ENCODE measurements at places on chromosomes 6 and 20.

DNA sequence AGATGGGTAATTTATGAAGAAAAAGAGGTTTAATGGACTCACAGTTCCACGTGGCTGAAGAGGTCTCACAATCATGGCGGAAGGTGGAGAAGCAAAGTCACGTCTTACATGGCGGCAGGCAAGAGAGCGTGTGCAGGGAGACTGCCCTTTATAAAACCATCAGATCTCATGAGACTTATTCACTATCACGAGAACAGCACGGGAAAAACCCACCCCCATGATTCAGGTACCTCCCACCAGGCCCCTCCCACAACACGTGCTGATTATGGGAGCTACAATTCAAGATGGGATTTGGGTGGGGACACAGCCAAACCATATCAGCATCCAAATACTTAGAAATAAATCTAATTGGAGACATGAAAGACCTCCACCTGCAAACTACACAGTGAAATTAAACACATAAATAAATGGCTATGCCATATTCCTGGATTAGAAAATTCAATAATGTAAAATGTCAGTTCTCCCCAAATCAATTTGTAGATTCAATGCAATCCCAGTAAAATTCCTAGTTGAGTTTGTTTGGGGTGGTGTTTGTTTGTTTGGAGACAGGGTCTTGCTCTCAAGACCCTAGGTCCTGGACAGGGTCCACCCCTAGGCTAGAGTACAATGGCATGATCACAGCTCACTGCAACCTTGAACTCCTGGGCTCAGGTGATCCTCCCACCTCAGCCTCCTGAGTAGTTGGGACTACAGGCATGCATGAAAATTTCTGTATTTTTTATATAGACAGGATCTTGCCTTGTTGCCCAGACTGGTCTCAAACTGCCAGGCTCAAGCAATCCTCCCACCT, 101.6 kb downstream of the TAF4 start:
- DNase-seq = no peak

DNA sequence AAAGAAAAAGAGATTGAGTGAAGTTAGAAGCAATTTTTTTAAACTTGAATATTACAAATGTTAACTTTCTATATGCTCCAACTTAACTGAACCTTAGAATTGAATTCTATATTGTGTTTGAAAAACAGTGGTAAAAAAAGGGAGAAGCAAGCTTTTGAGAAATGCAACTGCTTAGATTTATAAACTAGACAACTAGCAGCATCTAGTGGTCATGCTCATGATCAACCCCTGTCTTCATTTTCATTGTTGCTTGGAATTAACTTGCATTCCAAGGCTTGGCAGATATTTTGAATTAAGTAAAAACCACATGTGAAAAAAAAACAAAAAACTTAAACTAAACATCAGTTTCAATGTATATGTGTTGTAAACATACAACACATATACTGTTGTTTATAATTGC, 113.1 kb downstream of the C6orf58 start:
- no peak for DNase-seq

GRCh38 chr6:48835421-48835958, 627.6 kb downstream of the MMUT start:
- no peak for DNase-seq

GRCh38 chr20:56630506-56631317, 1.6 kb downstream of the TFAP2C start:
- no peak for DNase-seq

DNA sequence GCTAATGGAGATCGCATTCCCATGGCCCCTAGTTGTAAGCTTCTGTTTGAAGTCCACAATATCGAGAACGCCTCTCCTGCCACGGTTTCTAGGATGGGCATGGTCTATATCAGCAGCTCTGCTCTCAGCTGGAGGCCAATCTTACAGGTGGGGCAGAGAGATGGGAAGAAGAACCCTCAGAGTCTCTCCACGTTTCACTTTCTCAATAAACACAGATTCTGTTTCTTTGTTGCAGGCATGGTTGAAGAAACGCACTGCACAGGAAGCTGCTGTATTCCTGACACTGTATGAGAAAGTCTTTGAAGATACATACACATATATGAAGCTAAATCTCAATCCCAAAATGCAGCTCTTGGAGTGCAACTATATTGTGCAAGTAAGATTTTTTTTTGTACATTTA, 157.9 kb downstream of the DNAH8 start:
- no peak for DNase-seq

- DNase-seq = peak; percentile 31
Measured at GRCh38 chr20:25035921-25036320, 22.0 kb downstream of the ACSS1 start.

DNA sequence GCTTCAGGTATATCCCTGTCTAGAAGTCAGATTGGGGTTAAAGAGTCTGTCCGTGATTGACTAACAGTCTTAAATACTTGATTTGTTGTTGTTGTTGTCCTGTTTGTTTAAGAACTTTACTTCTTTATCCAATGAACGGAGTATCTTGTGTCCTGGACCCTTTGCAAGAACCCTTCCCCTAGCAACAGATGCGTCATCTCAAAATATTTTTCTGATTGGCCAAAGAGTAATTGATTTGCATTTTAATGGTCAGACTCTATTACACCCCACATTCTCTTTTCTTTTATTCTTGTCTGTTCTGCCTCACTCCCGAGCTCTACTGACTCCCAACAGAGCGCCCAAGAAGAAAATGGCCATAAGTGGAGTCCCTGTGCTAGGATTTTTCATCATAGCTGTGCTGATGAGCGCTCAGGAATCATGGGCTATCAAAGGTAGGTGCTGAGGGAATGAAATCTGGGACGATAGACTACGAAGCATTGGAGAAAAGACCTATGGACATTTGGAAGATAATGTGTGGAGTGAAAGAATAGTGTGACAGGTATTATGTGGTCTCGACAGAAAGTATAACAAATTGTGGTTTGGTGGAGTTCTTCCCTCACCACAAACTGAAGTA, at the start of gene HLA-DRA:
Gene HLA-DRA, plus strand, starts transcription at position 286 of the 613 bp plus-strand sequence. Its CDS starts 64 bp downstream, at position 350.
- peak; percentile 43 for DNase-seq

DNA sequence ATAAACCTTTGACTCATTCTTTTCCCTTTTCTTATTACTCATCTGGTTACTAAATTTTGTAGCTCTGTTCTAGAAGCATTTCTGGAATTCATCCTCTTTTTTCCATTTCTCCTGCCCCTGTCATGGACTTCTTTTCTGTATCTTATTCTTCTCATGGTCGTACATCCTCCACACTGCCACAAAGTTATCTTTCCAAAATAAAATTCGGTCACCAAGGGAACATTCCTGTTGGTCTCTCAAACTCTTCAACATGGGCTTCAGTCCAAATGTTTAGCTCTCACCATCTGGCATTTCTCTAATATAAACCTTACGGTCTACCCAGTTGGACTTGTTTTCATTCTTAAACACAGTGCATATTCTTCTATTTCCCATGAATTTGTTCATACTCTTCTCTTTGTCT, 428.8 kb upstream of the ID4 start:
- DNase-seq = no peak

GRCh38 chr6:142925575-142926110, 19.3 kb downstream of the HIVEP2 start:
- no peak for DNase-seq

DNA sequence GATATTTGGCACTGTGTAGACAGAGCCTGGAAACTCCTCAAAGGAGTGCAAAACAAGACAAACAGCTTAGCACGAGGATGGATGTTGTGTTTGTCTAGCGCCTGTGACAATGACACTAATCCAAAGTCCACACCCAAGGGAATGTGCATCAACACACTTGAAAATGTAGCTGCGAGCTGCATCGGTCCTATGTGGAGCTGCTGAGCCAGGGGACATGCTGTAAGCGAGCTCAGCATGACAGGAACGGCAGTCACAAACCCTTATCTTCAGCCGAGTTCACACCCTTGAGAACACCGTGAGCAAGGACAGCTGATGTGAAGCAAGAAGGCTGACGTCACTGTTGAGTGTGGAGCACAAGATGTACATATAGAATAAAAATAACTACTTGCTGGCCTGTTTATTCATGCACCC, 684.3 kb downstream of the QKI start:
- DNase-seq = no peak

DNA sequence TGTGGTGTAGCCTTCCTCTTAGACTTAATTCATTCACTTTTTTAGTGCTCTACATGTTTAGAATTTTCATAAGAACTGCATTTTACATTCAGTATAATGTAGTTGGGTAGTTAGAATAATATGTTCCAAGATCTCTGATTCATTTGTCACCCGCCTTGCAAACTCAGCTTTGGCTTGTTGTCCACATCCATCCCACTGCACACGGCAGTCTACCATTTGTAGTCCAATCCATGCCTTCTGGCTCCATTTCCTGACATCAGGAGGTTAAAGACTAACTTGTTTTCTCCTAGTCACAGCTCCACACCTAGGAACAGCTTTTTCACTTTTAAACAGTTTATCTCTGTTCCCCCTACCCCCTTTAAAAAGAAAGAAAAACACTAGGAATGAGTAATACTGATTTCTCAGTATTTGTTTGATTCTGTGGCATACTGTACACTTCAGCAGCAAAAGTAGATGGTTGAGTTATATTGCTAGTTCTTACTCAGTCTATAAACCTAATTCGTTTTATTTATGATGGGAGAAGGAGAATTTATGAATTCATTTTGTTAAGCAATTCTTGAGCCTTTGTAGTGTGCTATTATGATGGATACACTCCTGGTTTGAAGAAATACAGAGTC, 180.9 kb downstream of the ARID1B start:
- DNase-seq = no peak

DNA sequence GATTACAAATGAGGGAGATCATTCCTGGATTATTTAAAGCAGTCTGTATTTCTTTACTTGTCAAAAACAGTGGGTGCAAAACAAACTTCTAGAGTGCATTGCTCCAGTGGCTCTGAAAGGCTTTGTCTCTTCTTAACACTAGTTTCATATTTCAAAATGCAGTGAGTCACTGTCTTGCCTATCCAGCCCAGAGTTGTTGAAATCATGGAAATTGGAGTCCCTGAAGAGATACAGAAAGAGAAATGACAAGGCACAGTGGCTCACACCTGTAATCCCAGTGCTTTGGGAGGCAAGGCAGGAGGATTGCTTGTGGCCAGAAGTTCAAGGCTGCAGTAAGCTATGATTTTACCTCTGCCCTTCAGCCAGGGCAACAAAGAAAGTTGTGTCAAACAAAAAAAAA, 11.3 kb downstream of the SLC2A12 start:
- no peak for DNase-seq

- DNase-seq = no peak
Measured at GRCh38 chr6:111033628-111034289, 51.9 kb downstream of the RPF2 start.

- DNase-seq = no peak
Measured at GRCh38 chr20:16684416-16684815, 45.4 kb upstream of the SNRPB2 start.

- no peak for DNase-seq
Measured at GRCh38 chr6:160036331-160036695, 67.4 kb downstream of the IGF2R start.

DNA sequence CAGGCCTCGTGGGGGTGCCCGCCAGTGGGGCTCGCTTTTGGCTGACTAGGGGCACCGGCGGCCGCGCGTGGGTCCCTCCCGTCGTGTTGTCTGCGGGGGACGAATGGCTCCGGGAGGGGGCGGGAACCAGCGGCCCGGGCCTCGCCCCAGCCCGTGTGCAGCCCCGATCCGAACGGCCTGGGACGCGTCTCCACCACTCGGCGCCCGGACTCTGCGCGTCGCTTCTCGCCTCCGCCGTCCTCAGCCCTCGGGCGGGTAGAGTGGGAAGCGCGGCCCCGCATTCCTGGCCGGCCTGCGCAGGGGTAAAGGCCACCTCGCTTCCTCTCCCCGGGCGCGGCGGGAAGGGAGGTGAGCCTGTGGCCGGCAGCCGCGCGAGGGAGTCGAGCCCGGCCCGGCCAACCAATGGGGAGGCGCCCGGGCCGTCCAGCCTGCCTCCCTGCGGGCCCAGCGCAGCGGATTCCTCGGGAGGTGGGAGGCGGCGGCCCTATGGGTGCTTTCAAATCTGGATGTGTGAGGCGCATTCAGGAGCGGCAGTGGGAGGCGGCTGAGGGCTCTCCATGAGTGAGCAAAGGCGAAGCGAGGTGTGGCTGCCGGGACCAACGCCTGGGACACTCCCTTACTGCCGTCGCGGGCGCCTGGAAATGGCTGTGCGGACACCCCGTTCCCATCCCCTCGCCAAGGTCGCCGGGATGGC, 1.1 kb upstream of the ZBTB46 start:
- no peak for DNase-seq

DNA sequence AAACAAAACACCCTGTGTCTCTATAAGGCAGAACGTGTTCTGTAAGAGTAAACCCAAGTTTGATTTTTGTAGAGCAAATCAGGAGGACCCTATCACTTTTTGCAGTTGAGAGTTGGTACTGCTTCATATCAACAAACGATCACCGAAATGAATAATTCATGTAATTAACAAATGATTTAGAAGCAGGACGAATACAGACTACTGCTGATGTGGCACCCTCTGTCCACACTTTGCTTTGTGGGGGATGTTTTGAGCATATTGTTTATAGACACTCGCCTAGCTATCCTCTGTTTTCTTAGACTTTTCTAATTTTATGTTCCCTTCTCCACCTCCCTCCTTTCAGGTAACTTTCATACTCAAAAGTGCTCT, 1.5 kb downstream of the CD2AP start:
- no peak for DNase-seq

DNA sequence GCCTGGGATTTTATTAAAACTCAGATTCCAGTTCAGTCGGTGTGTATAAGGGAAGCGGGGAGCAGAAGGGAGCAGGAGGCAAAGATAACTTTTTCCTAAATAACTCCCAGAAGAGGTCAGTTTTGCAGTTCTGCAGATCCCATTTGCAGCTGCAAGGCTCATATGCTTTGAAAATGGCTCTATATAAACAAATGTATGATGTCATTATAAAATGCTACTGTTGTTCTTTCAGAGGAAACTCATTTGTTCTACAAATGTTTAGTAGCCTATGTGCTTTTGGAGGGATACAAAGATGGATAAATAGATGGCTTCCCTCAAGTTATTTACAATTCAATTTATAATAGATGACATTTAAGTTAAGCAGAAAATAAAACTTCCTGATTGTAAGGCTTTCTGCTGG, 29.2 kb upstream of the DSP start:
- no peak for DNase-seq

- no peak for DNase-seq
Measured at GRCh38 chr6:118812970-118813369, 81.0 kb upstream of the ASF1A start.

- no peak for DNase-seq
Measured at GRCh38 chr20:4490606-4491280, 231.0 kb upstream of the PRND start.

DNA sequence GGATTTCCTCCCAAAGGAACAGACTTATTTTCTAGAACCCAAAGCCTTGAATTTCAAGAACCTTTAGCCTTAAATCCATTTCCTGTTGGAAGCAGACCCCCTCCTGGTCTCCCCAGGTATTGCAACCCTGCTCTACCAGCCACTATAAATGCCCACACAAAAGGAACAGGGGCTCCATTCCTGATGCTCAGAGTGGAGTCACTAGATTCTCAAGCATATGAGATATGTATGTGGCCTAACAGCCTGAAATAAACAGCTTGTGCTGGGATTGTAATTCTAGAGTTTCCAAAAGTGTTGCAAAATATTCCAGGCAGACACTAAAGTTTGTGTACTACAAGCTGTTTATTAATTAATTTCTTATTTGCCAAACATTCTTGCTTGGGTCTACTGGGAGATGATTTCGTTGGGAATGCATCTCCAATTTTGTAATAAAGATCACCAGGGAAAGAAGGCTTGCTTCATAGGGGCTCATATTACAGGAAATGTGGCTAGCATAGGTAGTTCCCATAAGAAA, 44.8 kb downstream of the RIPOR3 start:
- no peak for DNase-seq
